ENCODE measurements at places on chromosomes 7 and 10.

- DNase-seq: no peak
These were observed 6.5 kb downstream of the TAF5 start for GRCh38 chr10:103374263-103374662.

- DNase-seq: no peak
These were observed 14.8 kb downstream of the CUX1 start for GRCh38 chr7:101832205-101832631.

- DNase-seq: no peak
These were observed 514 bp upstream of the GAD2 start for GRCh38 chr10:26215935-26216584.

DNA sequence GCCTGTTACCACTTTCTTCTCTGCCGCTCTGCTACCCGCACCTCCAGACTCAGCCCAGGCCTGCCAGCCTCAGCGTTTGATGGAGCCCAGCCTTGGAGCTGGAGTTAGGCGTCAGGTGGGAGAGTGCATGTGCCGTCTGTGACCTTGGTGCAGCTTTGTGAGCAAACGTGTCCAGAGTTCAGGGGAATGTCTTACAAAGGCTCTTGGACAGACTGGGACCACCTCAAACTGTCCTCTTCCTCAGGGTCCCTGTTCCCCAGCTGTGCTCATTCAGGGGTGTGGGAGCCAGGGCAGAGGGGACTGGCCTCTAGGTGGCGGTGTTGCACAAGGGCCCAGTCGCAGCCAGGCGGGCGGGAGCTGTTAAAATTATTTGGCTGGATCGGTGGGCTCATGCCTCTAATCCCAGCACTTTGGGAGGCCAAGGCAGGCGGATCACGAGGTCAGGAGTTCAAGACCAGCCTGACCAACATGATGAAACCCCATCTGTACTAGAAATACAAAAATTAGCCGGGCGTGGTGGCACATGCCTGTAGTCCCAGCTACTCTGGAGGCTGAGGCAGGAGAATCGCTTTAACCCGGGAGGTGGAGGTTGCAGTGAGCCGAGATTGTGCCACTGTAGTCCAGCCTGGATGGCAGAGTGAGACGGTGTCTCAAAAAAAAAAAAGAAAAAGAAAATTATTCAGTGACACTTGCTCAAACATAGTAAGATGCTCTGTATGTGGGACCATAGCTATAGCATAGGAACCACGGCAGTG is 89.2 kb downstream of the ADCY1 start:
- peak; percentile 5 for DNase-seq

GRCh38 chr7:123352973-123353372 is 153.2 kb upstream of the SLC13A1 start:
- peak; percentile 62 for DNase-seq

GRCh38 chr10:30134171-30134945 is 75.0 kb upstream of the JCAD start:
- no peak for DNase-seq

DNA sequence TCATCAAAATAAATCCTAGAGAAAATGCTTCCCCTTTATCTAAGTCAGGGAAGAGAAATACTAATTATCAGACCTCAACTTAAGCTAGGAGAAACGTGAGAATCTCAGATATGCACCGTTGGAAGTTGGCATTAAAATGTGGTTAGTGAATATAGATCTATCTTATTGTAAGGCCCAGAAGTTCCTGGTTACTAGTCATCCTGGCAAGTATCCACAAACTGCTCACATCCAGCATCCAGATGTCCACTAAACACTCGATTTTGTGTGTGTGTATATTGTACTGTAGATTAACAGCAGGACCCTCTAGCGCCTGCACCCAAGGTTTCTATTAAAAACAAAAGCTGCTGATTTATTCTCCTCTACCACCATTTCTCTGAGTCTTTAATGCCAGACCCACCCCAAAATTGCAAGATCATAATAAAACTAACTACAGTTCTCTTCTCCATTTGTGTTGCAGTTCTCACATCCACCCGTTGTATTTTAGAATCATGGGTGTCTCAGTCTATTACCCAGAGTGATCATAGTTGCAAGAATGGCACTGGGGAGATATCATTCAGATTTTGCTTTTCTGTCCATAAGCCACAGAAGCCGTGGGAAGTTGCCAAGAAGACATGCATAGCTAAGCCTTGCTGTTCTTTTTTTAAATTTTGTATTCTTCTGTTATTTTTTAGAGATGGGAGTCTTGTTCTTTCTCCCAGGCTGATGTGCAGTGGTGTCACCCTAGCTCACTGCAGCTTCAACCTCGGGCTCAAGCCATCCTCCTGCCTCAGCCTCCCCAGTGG is 165.4 kb downstream of the KIAA1217 start:
- DNase-seq: no peak

DNA sequence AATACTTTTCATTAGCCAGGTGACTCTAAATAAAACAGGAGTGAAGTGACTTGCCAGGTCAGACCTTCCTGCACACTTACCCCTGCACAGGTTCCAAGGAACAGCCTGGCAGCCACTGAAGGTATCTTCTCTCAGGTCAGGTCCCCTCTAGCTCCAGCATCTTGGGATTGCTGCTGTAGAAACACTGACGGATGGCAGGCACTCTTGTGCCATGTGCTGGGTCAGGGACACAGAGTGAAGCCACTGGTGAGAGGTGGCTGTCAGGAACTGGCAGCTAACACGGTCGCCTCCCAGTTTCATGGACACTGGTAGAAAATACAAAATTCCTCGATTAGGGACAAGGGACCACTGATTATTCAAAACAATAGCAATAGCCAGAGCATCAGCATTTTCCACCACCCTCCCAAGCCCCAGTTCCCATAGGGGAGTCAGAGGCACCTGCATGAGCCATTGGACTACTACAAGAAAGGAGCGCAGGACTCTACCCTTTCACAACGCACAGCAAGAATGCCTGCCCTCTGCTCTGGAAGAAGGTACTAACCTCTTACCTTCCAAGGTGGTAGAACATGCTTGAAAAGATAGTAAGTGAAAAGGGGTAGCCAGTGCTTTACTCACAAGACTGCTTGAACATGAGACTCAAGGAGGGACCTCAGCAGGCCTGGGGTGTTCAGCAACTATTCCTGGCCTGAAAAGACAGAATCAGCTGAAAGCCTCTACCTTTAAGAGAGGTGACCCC is 5.1 kb upstream of the MYO1G start:
- no peak for DNase-seq

- DNase-seq: peak; percentile 78
These were observed 81.9 kb downstream of the RAMP3 start for GRCh38 chr7:45239486-45239885.

DNA sequence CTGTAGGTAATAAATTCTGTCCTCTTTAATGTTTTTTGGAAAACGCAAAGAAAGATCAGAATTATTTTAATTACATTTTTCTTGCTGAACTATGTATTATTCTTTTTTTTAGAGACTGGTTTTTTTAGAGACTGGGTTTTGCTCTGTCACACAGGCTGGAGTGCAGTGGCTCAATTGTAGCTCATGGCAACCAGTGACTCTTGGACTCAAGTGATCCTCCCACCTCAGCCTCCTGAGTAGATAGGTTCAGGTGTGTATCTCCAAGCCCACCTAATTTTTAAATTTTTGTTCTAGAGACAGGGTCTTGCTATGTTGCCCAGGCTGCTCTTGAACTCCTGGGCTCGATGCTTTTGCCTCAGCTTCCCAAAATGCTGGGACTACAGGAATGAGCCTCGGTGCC is 5.3 kb upstream of the DENND10 start:
- no peak for DNase-seq

GRCh38 chr10:6328699-6329423 is 126.1 kb downstream of the PFKFB3 start:
- peak; percentile 22 for DNase-seq

DNA sequence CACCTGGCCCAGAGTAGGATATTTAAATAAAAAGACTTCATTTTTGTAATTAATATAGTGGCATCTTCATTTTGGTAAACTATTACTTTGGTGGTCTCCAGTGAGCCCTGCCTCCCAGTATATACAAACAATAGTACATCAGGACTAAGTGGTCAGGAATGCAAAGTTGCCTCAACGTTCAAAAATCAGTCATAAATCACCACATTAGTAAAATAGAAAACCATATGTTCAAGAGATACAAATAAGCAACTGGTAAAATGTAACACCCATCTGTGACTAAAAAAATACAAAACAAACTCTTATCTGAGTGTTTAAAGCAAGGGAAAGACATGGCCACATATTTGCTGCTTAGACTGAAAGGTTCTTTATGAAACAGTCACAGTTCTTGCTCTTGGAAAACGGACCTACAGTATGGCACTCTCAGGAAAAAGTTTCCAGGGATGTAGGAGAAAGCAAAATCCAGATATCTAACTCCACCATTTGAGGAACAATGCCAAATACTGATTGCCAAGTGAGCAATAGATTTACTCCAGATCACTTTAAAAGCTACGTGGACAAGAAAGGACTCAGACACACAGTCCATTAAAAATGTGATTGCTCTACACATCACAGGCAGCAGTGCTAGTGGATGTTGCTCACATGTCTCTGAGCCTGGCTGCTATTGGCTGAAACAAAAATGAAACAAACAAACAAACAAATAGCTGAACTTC is 15.1 kb upstream of the RHOBTB1 start:
- DNase-seq: peak; percentile 72

- DNase-seq: no peak
These were observed 132.4 kb downstream of the FAM53B start for GRCh38 chr10:124611738-124612137.

GRCh38 chr10:117460846-117461765 is 81.4 kb upstream of the EMX2 start:
- no peak for DNase-seq

DNA sequence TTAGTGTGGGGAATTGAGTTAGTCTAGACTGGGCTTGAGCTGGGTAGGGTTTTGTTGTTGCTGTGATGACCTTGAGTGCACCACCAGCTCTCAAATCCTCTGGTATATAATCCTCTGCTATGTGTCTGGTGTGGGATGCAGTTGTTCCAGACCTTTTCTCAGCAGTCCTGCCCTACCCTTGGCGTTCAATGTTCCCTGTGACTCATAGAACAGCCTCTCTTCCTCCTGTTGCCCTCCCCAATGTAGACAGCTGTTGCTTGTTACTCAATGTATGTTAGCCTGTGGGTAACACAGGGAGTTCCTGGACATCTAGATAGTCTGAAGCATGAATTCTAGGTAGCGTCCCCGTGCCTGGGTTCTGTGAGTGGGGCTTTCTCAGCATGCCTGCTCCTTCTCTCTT is 19.8 kb downstream of the ACBD7 start:
- peak; percentile 98 for DNase-seq

- DNase-seq: no peak
These were observed 97.4 kb downstream of the JMJD1C start for GRCh38 chr10:63368365-63368764.

- no peak for DNase-seq
These were observed 51.7 kb upstream of the FZD1 start for GRCh38 chr7:91212582-91212981.

DNA sequence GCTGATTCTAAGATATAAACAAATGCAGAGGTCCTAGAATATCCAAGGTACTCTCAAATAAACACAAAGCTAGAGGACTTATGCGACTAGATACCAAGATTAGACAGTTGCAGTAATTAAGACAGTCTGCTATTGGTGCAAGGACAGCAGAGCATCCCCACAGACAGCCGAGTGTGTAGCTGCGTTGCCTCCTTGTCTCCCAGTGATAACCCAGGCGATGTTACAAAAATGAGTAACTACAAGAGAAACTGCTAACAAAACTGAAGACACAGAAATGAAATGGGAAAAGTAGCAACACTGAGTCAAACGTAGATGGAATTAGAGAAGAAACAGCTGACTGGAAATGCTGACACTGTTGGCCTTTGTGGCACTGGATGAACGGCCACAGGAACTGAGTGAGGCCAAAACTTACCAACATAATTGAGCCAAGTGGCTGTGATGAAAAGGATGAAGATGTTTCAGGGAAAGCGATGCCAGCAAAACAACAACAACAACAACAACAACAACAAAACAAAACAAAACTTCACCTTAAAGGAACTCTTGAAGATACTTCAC is 54.3 kb downstream of the BAIAP2L1 start:
- DNase-seq: peak; percentile 44

DNA sequence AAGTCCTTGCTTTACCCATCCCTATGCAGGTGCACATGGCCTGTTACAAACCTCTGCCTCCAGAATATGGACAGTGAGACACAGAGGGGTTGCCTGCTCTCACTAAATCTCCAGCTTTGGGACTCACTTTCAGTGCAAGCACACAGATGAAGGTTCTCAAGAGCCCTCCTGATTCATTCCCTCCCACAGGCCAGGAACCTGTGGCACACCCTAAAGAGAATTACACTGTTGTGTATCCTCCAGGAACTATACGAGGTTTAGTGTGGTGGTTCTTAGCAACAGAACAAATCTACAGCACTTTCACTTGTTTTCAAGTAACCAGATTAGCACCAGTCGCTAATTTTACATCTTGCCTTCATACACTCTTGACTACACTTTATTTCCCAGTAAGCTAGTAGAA is 192.3 kb downstream of the PLXNA4 start:
- DNase-seq: no peak

DNA sequence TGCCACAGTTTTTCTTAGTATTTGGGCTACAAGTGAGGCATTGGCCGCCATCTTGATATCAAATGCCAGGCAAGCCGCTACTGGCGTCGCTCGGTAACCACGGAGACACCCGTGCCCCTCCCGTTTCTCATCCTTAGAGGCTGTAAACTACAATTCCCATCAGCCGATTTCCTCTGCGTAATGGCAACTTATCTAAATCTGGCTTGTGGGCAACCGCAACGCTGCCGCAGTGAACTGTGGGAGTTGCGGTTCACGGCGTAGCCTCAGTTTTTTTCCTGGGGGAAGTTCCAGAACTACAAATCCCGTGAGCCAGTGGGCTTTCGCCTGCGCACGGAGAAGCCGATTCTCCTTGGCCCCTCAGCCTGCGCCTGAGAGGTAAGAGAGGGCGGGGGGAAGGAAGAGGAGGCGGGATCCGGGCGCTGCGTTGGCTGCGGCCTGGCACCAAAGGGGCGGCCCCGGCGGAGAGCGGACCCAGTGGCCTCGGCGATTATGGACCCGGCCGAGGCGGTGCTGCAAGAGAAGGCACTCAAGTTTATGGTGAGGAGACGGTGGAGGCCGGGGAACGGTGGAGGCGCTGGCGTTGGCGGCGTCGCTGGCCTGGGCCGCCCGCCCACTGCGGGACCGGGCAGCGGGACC is at the start of gene BTRC:
Gene BTRC (plus strand): TSS at position 474 of the 636 bp plus-strand sequence. CDS start 16 bp downstream, at position 490.
- DNase-seq: peak; percentile 99

DNA sequence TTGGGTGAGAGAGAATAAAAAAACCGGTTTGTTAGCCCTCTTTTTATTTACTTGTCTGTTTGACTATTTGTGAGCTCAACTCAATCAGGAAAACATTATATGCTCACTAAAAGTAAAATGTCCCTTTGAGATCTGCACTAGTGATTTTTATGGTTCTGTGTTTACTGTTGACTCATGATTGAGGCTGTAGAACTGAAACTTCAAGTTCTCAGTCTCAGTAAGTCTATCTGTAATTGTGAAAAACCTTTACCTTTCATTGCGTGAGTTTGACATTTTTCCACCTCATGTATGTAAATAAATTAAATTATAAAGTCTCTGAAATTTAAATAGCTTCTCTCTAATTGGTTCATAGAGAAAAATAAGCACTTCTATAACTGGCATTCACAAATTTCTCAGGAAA is 17.0 kb upstream of the CASD1 start:
- no peak for DNase-seq

Measured in LHCN-M2 (cell line).